Fibroblast of lung (primary cell): ENCODE measurements at places on chromosomes 1 and 21.

GRCh38 chr21:16678429-16679160 lies 834.2 kb upstream of the CXADR start:
- no peak for DNase-seq

DNA sequence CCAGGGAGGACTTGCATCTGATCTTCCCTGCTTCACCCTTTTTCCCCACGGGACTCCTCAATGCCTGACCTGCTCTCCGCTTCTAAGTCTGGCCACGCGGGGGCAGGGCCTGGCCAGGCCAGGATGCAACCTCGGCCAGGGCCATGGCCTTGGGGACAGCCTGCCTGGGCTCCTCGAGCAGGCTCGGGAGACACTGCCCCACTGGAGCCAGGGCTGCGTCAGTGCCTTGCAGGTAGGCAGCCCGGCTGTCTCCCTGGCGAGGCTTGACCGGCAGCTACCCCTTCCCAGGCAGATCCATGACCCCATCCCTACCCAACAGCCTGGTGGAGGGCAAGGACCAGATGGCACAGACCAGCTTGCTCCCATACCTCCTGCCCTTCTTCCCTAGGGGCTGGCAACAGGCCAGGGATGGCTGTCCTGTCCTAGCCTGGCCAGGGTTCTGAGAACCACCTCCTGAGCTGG lies 2.7 kb upstream of the PRDM16 start:
- DNase-seq, result no peak

- DNase-seq, result no peak
Observed at GRCh38 chr1:169623132-169623926, 6.6 kb downstream of the SELP start.

- no peak for DNase-seq
Observed at GRCh38 chr1:83626603-83627002, 372.3 kb downstream of the TTLL7 start.

DNA sequence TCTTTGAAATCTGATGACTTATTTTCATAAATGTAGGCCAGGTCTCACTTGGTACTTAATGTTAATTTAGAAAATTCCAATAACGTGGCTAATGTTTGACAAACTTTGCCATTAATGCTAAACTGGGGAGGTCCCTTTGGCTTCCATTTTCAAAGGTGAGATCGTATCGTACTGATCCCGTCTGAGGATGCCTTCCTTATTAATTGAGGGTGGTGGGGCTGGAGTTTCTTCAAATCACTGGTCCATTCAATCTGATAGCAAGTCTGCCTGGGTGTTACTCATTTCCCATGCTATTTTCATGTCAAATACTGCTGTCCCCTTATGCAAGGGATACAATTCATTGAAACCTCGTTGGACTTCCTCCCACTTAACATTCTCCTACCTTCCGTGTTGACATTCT lies 327.1 kb downstream of the DISC1 start:
- no peak for DNase-seq
